GM18507 (cell line): ENCODE measurements at places on chromosomes 11 and 22.
A peak's percentile ranks its signal among the peaks of the same experiment; 100 is the strongest.

DNA sequence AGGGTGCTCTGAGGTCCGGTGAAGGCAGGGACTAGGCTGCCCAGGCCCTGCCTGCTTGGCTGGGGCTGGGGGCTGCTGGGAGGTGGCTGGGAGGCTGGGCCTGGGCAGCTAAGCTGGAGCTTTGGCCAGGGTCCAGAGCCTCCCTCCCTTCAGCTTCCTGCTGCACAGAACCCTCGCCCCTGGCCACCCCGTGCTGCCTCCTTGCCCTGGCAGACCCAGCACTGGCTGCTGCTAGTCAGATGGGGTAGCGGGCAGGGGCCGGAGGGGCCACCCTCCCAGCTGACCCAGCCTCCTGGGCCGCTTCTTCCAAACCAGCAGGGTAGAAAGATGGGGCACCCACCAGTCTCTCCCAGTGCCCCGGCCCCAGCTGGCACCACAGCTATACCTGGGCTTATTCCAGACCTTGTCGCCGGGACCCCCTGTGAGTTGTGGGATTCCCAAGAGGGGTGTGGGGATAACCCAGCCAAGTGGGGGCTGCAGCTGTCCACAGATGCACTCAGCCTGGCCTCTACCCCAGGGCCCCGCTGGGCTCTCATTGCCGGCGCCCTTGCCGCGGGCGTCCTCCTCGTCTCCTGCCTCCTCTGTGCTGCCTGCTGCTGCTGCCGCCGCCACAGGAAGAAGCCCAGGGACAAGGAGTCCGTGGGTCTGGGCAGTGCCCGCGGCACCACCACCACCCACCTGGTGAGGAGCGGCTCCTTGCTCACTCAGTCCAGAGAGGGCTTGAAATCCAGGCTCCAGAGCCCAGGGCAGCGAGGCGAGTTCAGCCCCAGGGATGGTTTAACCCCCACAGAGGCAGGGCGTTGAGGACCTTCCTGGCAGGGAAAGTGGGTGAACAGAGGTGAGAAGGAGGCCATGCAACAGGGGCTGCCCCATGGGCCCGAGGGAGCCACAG lies at the start of gene SYT8:
SYT8 (plus strand) TSS at position 212 of the 892 bp plus-strand sequence; CDS start at position 328, 116 bp downstream.
- DNase-seq: no peak

DNA sequence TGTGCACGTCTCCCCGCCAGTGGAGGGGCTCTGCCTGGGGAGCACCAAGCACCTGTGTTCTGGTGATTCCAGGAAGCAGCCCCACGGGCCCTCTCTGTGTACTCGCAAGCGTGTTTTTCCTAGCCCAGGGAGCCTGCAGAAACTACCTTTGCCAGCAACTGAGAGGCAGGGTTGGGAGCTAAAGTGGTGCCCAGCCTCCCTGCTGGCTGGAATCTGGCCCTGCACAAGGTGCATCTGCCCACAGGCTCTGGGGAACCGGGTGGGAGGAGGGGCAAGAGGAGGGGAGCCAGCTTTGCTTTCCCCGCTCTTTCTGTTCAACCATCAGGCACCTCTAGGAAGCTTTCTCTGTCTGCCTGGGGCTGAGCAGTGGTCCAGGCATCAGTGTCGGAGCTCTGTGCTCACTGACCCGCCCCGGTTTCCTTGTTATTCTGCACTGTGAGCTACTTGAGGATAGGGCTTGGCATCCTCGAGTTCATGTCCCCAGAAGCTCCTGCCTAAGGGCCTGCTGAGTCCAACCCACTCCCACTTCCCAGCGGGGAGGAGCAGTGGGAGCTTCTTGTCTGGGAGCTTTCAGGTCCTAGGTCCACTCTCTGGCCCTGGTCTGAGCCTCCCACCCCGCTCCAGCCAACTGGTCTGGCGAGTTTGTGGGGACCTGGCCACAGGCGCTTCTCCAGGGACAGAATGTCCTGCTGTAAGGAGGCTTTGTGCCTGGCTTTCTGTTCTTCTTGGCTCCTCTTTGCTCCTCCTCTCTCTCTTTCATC lies 14.9 kb downstream of the DAGLA start:
- DNase-seq: no peak

DNA sequence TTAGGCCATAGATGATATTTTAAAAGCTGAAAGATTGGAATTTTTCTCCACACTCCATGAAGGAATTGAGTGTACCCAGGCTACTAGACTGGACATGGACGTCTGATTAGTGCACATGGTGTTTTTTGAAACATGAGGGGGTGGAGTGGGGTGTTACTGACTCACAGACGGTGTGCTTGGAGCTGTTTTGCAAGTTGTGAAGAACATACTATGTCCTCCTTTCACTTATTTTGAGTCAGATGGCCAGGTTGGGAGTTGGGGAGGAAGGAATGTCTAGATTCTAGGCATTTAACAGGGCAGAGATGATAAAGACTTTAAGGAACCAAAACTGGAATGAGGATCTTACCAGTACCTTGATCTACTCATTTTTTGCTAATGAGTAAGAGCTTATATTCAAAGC lies 158.1 kb upstream of the MTNR1B start:
- DNase-seq: no peak

- DNase-seq: no peak
Measured at GRCh38 chr11:58887452-58887851, 42.9 kb upstream of the GLYATL2 start.

- DNase-seq: peak; percentile 69
Measured at GRCh38 chr22:41444360-41445128, 2.1 kb downstream of the TOB2 start.

GRCh38 chr11:3102641-3102921 lies 45.4 kb upstream of the CARS1 start:
- no peak for DNase-seq

DNA sequence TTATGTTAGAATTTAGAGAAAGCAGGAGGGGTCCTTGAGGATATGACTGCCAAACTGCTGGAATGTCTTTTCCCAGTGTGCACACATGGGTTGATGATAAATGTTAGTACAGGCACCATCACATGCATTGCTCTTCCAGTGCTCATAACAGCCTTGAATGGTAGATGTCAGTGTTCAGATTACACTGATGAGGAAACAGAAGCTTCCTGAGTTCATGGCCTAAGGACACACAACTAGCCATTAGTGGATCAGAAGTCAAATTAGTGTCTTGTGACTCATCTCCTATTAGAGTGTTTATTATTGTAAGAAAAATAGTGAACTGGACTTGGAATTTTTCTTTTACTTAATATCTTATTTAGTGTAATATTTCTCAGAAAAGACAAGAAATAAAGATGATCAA lies 241.5 kb downstream of the DDX10 start:
- no peak for DNase-seq
